Activated effector memory CD4-positive, alpha-beta T cell treated with Interleukin-2 at 50 U/mL for 16 hours (primary cell): ENCODE measurements at places on chromosomes 2 and 18.
A peak's percentile ranks its signal among the peaks of the same experiment; 100 is the strongest.

DNA sequence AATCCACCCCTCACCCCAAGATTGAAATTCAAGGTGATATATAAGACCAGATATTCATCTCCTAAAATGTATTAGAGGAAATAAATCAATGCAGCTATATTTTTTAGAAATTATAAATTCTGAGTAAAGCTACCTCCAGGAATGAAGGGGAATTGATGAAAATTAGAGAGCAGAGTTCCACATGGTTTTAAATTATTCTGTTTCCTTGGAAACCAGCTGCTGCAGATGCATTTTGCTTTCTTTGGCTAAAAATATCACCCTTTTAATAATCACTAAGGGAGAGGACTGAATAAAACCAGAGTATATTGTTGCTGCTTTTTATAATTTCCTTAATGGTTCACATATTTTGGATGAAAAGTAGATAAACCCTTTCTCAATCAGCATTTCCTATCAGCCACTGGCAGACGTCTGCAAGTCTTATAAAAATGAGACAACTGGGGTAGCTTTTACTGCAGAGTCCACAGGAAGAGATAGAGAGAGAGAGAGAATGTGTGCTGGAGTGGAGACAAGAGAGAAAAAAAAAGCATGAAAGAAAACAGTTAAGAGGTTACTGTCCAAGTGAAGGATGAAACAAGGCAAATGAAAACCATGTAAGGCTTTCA, 2.0 kb downstream of the CSRNP3 start:
- DNase-seq: no peak

DNA sequence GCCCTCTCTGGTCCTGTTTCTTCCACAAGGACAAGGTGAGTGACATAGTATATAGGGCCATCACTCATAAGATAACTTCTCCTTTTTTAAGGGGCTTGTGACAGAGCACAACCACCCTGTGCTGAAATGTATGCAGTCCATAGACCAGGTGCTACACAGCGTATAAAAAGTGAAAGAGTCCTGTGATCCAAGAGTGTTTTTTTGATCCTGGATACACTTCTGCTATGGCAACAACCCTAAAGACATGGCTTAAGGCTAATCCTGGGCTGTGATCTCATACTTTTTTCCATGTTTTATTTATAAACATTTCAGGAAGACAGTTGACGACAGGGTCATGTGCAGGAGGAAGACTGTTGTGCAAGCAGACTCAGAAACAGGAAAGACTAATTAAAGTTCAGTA, 400.5 kb upstream of the TCF4 start:
- no peak for DNase-seq

GRCh38 chr2:65232636-65233035, 5.0 kb downstream of the ACTR2 start:
- DNase-seq: no peak

- DNase-seq: no peak
Measured at GRCh38 chr18:52764316-52764715, 424.3 kb downstream of the DCC start.

- no peak for DNase-seq
Measured at GRCh38 chr18:32798209-32798960, 25.6 kb upstream of the KLHL14 start.

GRCh38 chr18:48841381-48842258, 109.1 kb downstream of the SMAD7 start:
- no peak for DNase-seq

DNA sequence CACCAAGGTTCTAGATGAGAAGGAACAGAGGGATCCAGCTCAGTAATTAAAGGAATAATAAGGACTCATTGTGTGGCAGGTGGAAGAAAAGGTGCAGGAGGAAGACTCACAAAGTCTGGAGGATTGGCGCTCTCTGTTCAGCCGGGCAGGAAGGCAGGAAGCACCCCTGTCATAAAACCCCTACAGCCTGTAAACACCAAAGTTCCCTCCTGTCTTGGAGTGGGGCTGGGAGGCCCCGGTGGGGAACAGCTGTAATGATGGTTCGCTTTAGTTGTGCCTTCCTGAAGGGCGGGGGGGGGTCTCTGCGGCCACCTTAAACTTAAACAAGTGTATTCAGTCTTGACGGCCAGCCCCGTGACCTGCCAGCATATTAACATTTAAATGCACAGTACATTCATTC, 84.3 kb downstream of the GBX2 start:
- no peak for DNase-seq

DNA sequence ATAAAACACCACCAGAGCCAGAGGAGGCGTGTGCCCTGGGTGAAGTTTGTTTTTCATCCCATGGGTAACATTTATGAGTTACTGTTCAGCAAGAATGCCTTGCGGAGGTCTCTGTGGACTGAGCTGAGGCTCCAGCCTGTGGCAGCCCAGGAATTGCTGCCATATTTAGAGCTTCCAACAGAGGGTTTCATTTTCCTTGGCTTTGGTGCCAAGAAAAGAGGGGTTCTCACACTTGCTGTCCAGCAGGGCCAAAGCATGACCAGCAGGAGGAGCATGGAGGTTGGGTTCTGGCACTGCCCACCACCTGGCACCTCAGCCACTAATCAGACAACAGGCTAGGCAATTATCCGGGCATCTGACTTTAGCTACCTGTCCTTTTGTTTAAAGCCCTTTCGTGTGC, 36.7 kb downstream of the EPAS1 start:
- no peak for DNase-seq

DNA sequence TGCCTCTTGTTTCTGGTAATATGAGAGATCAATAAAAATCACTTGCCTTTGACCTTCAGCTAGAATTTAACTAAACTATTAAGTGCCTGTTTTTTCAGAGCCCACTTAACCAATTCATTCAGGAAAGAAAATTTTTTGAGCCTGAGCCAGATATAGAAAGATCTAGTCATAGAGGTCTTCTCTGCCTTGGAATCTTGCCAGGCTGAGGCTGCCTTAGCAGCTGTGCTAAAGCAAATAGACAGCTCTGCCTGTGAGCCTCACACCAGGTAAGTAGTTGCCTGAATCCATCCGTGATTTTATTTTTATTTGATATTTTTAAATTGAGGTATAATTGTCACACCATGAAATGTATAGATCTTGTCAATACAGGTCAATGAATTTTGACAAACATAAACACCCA, 27.4 kb downstream of the EVX2 start:
- DNase-seq: no peak

DNA sequence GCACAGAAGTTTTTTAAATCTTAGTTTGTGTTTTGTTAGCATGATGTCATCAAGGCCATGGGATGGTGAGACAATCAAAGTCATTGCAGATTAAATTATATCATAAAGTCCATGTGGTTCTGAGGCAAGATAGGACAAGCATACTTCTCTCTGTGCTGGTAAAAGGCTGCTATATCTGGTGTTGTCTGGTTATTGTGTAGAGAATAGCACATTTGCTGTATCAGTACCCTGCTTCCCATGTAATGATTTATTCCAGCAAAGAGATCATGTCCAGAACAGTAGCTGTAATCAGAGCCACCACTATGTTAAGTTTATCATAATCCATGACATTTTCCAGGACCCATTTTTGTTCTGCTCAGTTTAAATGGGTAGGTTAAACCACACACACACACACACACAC, 123.0 kb downstream of the TTC27 start:
- no peak for DNase-seq

DNA sequence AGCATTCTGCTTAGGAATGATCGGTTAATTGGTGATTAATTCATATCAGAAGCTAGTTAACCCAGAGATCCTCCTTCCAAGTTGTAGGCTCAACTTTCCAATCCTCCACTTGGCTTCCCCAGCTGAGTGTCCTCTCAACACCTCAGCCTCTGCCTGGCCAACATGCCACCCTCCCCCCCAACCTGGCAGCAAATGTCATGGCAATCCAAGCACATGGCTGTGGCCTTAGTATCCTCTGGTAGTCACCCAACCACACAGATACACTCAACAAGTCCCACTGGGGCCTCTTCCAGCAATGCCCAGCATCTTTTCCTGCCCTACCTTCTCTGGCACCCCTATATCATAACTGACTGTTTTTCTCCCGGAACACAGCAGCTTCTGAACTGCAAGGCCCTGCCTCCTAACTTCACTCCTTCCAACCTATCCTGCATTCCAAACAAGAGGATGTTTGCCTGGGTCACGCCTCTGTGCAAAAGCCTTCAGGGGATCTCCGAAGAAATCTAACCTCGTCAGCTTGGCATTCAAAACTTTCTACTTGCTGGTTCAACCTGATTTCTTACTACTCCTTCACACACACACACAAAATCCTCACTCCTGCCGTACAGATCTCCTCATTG, 195.0 kb downstream of the CYP26B1 start:
- no peak for DNase-seq

DNA sequence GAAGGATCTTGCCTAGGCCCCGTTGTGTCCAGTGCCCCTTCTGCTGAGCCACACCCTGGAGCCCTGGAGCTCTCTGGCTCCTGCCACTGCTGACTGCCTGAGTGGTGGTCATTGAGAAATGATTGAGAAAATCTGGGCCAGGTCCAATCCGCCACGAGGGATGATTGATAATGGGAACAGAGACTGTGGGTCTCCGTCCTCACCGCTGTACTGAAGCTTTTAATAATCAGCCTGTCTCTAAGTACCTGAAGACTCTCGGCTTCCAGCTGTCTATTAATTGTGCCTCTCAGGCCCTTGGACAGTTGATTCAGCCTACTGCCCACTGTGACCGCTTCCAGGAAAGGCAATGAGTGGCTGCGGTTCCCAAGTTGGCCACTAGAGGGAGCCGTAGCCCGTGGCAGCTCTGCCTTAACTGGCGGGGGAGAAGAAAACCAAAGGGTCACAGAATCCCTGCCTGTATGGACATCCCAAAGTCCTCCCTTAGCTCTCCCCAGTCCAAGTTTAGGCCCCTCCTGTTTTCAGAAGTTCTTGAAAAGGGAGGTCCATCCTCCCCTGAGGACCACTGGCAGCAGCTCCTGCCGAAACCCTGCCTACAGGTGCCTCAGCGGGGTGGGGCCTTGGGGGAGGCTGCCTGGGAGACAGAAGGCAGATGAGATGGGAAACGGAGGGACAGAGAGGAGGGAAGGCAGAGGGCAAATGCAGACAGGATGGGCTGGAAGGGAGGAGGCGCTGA, 213.6 kb downstream of the TNS1 start:
- peak; percentile 59 for DNase-seq

- no peak for DNase-seq
Measured at GRCh38 chr2:215410932-215411285, 25.0 kb downstream of the FN1 start.

DNA sequence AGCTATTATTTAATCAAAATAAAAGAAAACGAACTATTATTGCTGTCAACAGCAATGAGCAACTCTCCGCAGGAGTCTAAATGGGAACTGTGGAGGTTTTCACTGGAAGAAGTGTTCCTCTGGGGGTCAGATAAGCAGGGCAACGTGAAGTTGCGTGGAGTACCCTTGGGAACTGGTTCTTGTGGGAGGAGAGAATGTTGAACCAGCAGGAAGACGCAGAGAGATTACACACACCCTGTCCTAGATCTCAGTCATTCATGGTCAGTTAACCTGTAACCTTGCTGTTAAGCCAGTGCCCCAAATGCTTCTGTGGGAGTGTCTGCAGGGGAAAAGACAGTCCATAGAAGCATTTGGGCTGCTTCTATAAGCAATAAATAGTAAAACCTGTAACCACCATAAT, 20.4 kb upstream of the CABLES1 start:
- DNase-seq: no peak

- no peak for DNase-seq
Measured at GRCh38 chr2:232831496-232831895, 38.6 kb upstream of the SNORC start.

- DNase-seq: no peak
Measured at GRCh38 chr2:168530982-168531622, 75.0 kb downstream of the CERS6 start.

DNA sequence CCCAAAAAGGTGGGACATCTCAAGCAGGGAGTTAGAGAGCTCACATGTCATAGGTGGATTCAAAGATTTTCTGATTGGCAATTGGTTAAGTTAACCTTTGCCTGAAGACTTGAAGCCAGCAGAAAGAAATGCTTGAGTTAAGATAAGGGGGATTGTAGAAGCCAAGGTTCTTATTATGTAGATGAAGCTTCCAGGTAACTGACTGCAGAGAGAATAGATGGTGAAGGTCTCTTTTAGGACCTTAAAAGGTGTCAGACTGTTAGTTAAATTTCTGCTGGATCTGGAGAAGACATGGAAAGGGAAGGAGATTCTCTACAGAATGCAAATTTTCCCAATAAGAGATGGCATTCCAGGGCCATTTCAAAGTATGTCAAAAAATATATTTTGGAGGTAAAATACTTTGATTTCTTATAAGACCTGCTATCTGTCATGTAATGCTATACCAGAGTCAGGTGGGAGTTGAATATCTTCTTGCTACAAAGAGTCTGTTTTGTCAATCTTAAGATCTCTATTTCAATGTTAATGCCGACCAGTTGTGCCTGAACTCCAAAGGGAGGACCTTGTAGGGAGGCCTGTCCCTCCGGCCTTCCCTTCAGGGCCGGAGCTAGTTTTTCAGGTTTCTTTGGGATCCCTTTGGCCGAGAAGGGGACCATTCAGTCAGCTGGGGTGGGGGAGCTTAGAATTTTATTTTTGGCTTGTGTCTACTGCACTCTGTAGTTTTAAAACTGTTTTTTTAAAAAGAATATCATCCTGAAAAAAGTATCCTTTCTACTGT, 280.6 kb downstream of the PTGR3 start:
- DNase-seq: no peak

- DNase-seq: no peak
Measured at GRCh38 chr2:161415987-161416707, at the start of gene TBR1. TSS of gene TBR1 (plus strand) at chr2:161416297. CDS start at chr2:161416411, 114 bp downstream.

GRCh38 chr2:177187631-177188312, 24.8 kb upstream of the HNRNPA3 start:
- DNase-seq: no peak

DNA sequence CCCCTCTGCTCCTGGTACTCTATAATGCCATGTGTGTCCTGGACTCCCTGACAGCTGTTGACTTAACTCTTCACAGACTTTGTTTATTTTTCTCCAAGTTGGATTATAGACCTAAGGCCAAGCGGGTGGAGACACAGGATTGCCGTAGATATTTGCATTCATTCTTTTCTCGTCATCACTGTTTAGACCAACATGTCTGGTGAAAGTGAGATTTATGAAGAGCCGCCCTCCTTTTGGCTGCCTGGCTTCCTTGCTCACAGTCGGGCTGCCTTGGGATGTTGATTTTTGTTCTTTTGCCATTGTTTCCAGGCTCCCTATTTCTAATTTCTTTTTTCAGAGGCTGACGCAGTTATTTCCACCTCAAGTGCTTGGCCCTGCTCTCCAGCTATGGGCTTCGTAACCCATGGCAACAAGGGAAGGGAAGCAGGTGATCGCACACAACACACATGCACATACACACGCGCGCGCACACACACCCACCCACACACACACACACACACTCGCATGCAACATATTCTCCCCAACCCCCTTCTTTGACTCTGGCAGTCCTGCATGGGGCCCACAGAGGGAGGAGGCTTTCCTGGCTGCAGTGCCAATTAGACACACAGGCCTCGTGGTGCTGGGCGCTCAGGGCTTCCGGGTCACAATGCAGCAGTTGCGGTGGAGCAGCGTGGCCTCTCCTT, 296.5 kb downstream of the MTX2 start:
- no peak for DNase-seq

GRCh38 chr2:192025637-192026036, 169.1 kb downstream of the TMEFF2 start:
- DNase-seq: no peak

- DNase-seq: no peak
Measured at GRCh38 chr18:21267400-21267799, 25.4 kb downstream of the GREB1L start.

- no peak for DNase-seq
Measured at GRCh38 chr18:35592298-35592697, 10.8 kb downstream of the GALNT1 start.
